ENCODE measurements at places on chromosomes 11 and 22. TPM values are rescaled to one million over a fixed set of nuclear protein-coding genes. Genes with fewer than 3 reads are reported as not detected.

DNA sequence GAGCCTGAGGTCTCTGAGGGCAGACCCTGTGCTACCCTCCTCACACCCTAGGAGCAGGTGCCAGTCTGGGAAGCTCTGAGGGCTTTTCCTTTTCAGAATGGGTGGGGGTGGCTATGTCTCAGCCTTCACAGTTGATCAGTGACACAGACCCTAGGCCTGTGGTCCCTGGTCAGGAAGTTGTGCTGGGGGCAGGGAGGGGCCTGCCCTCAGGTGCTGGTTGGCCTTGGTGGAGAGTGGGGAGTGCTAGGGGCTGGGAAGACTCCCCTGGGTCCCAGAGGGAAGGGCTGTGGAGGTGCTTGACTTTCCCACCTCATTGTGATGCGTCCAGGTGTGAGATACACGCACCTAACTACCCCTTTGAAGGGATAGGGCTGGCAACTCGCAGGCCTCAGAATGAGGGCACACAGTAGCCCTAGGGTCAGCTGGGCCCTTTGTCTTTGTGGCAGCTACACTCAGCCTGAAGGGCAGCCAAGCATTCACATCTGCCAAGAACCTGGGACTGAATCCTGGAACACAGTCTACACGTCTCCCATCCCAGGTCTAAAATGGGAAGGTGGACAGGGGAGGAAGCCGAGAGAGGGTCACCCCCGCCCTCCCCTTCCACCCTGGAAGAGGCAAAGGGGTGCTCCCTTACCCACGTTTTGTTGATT is 31.2 kb upstream of the ATXN10 start:
- DNase-seq: no peak

- DNase-seq: no peak
Observed at GRCh38 chr11:133163463-133164419, 368.6 kb downstream of the OPCML start.

- DNase-seq: peak; percentile 30
Observed at GRCh38 chr22:43396321-43396933, 15.4 kb upstream of the MPPED1 start.

DNA sequence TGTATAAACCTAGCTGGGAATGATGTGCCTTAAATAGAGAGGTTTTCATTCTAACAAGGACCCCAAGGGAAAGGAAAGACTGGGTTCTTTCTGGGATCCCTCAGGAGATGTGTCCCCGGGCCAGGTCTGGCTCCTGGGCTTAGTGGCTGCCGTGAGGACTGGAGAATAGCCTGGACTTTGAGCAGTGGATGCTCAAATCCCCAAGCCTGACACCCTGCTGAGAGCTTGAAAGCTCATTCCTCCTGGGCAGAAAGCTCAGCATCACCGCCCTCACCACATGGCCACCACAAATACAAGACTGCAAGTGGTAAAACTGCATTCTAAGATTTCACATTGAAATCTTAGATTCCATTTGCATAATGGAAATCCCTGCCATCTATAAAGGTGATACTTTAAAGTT is 79.4 kb upstream of the NARS2 start:
- no peak for DNase-seq

DNA sequence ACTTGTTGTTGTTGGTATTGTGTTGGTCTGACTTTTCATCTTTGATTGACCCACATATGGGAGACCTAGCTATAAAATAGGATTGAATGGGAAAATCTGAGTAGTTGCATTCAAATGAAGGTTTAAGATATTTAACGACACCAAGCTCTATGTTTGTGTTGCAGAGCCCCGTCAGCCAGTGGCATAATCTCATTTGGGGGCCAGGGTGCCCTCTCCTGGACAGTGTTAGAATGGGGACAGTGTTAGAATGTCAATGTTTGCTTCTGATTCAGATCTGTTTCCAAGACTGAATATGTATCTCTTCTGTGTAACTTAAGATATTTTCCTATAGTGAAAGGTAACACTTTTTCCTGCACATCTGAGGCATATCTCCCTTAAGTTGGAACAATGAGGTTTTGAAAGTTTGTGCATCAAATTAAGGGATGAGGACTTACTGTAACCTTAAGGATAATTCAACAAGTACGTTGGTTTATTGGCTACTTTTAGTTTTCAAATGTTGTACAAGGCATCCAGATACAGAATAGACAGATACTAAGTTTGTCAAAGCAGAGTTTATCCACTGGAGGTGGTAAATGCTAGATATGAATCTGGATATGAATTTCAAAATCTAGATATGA is 5.3 kb upstream of the OR52M1 start:
- peak; percentile 62 for DNase-seq

- no peak for DNase-seq
Observed at GRCh38 chr22:20158391-20159036, 7.7 kb upstream of the CCDC188 start.

- DNase-seq: peak; percentile 43
Observed at GRCh38 chr22:49628391-49629260, 199.0 kb downstream of the BRD1 start.

- DNase-seq: no peak
Observed at GRCh38 chr22:19853058-19853878, 1.4 kb downstream of the GNB1L start.

- DNase-seq: no peak
Observed at GRCh38 chr22:25068707-25069106, 116.2 kb downstream of the KIAA1671 start.

DNA sequence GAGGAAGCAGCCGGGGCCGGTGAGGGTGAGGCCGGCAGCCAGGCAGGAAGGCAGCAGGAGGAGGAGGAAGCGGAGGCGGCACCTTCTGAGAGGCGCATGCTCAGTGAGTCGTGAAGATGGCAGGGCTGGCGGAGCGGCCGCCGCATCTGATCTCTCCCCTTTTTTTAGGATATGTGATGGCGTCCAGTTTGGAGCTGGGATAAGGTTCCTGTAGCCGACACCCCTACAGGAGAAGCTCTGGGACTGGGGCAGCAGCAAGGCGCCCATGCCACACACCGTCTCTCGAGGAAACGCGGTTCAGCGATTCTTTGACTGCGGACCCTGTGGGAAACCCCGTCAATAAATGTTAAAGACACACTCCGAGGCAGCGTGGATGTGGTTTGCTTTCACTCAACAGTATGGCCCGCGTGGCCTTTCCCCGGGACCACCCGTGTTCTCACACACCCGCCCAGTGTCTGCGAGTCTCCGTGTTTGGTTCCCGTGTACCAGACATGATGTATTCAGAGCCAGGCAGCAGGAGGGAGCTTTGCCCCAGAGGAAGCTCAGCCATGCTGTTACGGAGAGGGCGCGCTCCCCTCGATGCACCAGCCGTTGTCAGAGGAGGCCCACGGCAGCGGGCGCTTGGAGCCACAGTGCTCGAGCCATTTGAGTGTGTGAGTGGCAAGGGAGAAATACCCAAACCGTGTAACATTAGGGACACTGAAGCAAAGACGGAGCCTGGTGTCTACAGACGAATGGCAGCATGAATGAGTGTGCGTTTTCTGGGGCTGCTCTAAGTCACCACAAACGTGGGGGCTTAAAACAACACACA is 27.7 kb upstream of the PARVB start:
- peak; percentile 83 for DNase-seq

GRCh38 chr11:10701982-10702381 is 8.4 kb upstream of the IRAG1 start:
- DNase-seq: no peak

DNA sequence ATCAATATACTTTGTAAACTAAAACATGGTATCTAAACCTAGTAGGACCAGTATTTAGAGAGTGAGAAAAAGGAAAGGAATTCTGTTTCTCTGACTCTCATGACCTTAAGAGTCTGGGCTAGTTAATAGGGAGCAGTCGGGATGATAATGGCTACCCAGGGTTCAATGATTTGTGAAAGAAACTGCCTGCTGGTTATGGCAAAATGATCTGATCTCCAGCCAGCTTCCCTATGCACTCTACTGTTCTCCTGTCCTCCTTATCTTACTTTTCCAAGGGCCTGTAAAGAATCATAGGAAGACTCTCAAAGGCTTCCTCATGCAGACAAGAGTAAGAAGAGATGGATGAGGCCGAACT is 193.1 kb upstream of the PITPNB start:
- no peak for DNase-seq

DNA sequence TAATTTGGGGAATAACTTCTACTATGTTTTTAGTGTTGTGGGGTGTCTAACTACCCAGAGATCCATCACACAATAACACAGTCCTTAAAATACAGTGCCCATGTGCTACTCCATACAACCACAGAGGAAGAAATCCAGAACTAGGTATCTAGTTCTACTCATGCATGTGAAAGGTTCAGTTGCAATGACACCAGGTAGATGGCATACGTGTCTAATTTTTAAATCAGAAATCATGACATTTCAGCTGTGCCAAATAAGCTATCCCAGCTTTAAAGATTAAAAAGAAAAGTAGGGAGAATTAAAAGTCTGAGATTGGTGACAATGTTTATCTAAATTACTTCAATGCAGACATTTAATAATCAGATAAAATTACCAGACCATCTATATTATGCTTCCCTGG is 122.2 kb downstream of the CD44 start:
- DNase-seq: no peak

GRCh38 chr11:58577555-58578135 is 1.2 kb upstream of the ZFP91 start:
- DNase-seq: peak; percentile 80

GRCh38 chr11:97746818-97747217 is 1273.9 kb upstream of the CNTN5 start:
- no peak for DNase-seq

GRCh38 chr11:116786966-116787365 is 857 bp downstream of the ZPR1 start:
- no peak for DNase-seq

GRCh38 chr11:80317612-80318011 is 876.8 kb upstream of the TENM4 start:
- no peak for DNase-seq

- DNase-seq: no peak
Observed at GRCh38 chr11:134656861-134657540, 245.0 kb upstream of the B3GAT1 start.

DNA sequence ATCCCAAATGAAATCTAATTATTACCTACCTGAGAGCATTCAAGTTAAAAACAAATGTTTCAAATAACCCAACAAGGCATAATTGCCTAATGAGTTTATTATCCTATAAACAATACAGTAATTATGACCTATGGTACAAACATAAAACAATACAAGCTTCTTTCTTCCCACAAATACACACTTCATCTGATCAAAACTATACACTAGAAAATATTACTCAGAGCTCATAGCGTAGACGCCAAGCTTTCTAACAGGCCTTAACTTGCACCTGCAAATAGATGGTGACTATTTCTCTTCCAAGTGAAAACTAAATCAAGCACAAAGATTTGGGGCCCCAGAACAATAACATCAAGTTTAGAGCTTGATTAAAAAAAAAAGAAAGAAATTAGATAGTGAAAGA is 78.1 kb downstream of the SOX6 start:
- DNase-seq: no peak

DNA sequence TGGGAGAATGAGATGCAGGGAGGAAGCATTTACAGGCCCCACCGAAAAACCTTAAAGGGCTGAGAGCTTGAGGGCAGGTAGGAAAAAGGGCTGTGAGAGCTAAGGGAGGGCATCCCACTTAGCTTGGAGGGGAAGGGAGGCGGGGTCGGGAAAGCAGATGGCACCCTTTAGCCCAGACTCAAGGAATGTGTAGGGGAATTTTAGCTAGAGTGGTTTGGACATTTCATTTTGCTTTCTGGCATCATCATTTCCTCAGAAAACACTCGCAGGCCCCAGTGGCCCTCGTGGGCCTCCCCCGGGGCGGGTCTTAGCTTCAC is 846 bp upstream of the STIM1 start:
- no peak for DNase-seq

DNA sequence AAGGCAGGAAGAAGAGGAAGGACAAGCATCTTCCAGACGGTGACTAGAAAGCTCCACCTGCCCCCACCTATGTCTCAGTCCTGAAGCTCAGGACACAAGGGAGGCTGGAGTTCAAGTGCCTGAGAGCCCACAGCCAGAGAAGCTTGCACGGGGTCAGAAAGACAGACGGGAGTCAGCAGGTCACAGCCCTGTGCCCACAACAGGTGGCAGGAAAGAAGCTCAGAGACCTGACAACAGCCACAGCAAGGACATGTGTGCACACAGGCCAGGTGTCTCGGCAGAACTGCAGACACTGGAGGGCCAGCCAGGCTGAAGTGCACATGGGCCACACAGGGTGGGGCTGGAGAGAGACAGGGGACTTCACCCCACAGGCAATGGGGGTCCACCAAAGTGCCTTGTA is 37.2 kb upstream of the MOB2 start:
- DNase-seq: no peak

- no peak for DNase-seq
Observed at GRCh38 chr11:106331176-106331575, 253.7 kb downstream of the AASDHPPT start.

- no peak for DNase-seq
Observed at GRCh38 chr11:95676308-95676707, 113.3 kb downstream of the FAM76B start.

GRCh38 chr22:41862530-41863266 is 29.8 kb downstream of the SREBF2 start:
- DNase-seq: no peak

DNA sequence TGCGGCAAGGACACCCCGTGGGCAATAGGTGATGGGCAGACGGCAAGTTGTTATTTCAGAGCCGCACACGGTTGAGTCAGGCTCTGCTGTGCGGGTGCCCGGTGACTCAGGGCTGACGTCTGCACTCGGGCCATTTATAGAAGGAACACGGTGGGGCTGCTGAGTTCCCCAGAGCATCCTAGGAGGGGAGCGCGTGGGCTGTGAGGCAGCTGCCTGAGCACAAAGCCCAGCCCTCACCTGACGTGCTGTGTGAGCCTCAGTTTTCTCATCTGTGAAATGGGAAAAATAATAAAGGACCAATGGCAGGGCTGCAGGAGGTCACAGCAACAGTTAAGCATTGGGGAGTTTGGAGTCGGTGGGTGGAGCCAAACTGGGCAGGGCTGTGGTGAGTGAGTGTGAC is 11.3 kb upstream of the RHOD start:
- no peak for DNase-seq

- DNase-seq: no peak
Observed at GRCh38 chr22:35819421-35819820, 101.7 kb downstream of the APOL5 start.

Gene KRTAP5-10
- not detected for total RNA-seq

Gene AIP
- 85.2 TPM for total RNA-seq

Gene C11orf91
- total RNA-seq: not detected

Gene PGA5
- total RNA-seq: 0.32 TPM

Gene BTG4
- 0.38 TPM for total RNA-seq

Gene SLC22A12
- not detected for total RNA-seq

Gene NUDT22
- 45.0 TPM for total RNA-seq

Gene KCNJ4
- not detected for total RNA-seq

Gene CCDC73
- 0.09 TPM for total RNA-seq

Gene OR52N2
- not detected for total RNA-seq
